ENCODE measurements at places on chromosomes 6 and 20. TPM values are rescaled to one million over a fixed set of nuclear protein-coding genes. Genes with fewer than 3 reads are reported as not detected.

Gene SYTL3
- 1.1 TPM for total RNA-seq

Gene OGFRL1
- total RNA-seq, result 13.6 TPM

Gene FAM229B
- total RNA-seq, result 12.9 TPM

- DNase-seq, result no peak
Observed at GRCh38 chr6:147820520-147820919, 312.0 kb downstream of the SAMD5 start.

- no peak for DNase-seq
Observed at GRCh38 chr20:49646528-49646927, 67.2 kb downstream of the B4GALT5 start.

DNA sequence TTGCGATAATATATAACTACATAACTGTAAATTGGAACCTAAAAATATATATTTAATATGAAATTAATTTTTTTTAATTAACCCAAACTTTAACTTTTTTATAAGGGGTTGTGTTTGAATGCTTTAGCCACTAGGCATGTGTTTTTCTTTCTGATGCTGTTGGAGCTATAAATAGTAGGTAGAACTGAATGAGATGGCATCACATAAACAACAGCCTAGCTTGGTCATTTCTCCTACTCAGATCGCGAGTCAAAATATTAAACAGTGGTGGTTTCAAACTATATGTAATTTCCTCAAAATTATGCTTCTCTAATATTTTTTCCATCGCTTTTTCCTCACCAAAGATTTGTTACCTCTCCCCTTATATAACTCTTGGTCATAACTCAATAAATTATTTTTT, 243.2 kb downstream of the ARID1B start:
- no peak for DNase-seq

DNA sequence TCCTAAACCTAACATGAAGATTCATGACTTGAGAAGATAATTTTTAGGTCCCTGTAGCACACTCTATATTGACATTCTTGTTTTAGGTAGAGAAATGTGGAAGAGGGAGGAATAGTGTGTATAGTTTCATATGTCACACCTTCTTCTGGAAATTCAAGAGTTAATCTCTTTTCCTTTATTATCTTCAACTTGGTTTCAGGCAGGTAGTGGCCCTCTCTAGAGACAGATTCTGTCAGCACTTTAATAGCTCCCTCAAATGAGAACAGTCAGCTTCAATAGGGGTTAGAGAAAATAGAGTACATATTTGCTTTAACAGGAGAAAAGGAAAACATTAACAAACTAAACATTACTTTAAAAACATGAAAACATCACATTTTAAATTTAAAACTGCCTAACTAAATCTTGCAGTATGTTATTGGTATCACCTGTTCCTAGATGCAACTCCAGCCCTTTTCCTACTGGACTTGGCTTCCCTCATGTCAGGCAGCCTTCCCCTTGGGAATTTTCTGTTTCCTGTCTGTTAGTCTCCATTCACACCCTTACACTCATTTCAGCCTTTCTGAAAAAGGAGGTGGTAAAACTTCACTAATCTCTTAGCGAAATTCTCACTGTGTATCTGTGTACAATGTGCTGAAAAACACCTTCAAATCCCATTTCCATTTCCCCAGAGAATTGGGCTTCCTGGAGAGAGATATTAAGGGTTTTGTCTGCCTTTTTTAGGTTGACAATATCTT, 192.3 kb upstream of the RNF217 start:
- no peak for DNase-seq

GRCh38 chr6:10441004-10441654, 26.3 kb upstream of the TFAP2A start:
- peak; percentile 99 for DNase-seq

- DNase-seq, result peak; percentile 10
Observed at GRCh38 chr20:43448748-43449535, 8.8 kb upstream of the SRSF6 start.

DNA sequence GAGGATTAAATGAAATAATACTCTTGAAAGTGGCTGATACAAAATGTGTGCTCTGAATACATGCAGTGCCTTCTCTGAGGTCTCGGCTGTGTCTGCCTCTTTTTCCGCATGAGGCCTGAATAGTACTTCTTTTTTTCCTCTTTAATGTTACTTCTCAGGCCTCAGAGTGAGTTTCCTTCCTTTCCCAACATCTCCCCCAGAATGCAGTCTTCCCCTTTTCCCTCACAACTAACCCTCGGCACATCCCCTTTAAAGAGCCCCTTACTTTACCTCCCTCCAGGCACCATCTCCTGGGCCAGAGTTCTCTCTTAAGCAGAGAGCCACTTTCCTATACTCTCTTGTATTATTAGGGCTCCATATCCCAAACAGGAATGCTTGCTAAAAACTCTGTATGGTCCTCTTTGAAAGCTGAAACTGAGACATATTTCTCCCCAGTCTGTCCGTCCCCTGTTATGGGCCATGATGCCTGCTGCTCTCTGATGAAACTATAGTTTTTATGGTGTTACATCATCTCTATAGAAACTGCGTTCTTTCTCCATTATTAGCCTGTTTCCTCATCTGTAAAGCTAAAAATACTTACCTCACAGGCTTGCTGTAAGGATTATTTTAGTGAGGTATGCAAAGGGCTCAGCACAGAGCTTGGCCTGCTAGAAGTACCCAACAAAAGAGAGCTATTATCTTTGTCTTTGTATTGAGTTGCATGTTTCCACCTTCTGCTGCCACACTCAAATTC, 2.3 kb downstream of the PLAGL2 start:
- DNase-seq, result no peak

Measured in foreskin keratinocyte (primary cell).